Left lung (tissue), 14 donors: ENCODE measurements at places on chromosomes 6 and 20.

GRCh38 chr6:16398587-16398986 is 160.2 kb downstream of the GMPR start:
- no peak for DNase-seq

DNA sequence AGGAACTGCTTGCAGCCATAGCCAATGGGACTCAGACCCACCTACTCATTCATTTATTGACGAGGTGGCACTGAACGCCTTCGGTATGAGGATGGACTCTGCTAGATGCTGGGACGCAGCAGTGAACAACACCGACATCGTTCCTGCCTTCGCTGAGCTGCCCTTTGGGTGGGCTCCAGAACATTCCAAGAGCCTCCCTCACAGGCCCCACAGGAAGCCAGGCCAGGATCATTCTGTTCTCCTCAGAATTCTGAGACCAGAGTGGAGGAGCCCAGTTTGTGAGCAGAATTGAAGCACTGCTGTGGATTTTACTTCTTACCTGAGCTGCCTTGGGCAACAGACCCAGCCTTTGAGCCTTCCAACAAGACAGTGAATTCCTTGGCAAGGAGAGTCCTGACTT is 82.1 kb downstream of the KCNB1 start:
- DNase-seq = no peak

GRCh38 chr6:83071023-83071422 is 3.6 kb downstream of the DOP1A start:
- DNase-seq = no peak

DNA sequence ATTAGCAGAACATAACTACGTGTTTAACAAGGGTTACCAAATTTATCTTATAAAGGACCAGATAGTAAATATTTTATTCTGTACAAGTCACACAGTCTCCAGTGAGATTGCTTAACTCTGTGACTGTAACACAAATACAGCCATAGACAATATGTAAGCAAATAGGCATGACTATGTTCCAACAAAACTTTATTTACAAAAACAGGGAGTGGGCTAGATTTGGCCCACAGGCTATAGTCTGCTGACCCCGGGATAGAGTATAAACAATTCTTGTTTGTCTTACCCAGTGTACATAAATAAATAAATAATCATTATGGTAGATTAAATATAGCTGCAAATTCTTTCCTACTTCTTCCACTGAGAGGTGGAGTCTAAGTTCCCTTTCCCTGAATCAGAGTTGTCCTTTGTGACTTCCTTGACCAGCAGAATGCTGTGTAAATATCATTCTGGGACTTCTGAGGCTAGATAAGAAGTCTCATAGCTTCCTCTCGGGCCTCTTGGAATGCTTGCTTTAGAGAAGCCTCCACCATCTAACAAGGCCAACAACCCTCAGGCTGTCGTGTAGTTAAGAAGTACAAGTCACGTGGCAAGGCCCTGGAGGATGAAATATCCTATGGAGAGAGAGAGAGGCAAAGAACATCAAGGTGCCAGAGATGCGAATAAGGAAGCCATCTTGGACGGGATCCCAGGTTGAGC is 59.1 kb upstream of the TMEM244 start:
- DNase-seq = no peak

DNA sequence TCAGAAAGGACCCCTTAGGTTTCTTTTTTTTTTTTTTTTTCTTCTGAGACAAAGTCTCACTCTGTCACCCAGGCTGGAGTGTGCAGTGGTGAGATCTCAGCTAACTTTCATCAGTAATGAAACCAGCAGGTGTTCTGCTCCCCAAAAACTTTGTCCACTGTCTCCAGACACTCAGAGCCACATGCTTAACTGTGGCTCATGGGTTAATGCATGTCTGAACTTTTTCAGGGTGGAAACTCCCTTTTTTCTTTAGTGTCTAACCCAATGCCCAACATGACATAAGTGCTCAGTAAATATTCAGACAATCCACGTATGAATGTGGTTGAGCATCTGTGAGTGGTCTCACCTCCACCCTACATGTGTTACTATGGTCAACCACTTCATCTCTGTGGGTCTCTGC is 45.4 kb downstream of the MYB start:
- no peak for DNase-seq

GRCh38 chr20:50269091-50270033 is 78.7 kb downstream of the CEBPB start:
- no peak for DNase-seq

- DNase-seq = no peak
Measured at GRCh38 chr6:37139230-37139962, 30.6 kb upstream of the PIM1 start.

DNA sequence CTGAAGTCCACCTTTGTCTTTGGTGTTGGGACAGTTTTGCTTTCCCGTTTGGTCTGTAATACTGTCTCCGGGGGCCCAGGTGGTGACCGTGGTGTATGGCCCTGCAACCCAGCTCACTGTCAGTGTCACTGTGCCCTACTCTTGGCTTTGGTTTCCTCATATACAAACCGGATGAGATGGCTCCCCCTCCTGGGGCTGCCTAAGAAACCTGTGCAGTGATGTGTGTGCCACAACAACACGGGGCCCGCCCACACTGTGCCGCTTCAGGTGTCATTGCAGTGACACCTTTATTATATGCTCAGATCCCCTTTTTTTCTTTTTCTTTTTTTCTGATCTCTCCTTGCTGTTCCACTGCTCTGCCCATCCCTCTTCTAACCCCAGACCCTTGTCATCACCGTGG is 73.9 kb downstream of the RAMACL start:
- no peak for DNase-seq

DNA sequence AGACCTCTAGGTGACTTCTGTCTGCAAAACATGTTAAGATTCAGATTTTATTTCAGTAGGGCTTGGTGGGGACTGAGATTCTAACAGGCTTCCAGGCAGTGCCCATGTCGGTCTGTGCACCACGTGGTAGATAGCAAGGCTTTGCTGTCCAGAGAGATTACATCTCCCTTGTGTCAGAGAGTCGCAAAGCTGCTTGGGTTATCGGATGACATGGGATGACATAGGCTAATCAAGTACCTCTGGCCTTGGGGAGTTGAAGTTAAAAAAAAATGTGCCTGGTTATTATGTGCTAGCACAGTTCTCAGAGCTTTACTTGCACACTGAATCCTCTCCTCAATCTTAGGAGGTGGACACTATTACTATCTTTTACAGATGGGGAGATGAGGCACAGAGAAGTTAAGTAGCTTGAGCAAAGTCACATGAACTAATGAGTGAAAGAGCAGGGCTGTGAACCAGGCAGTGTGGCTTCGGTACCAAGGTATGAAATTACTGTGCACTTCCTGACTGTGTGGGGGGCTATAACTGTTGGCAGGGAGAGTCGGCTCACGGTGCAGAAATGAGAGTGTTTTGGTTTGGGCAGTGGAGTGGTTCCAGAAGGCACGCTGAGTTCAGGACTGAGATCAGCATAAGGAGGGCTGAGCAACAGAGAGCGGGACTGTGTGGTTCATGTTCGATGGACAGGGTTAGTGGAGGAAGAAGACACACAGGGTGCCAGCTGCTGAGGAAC is 41.1 kb downstream of the FARS2 start:
- no peak for DNase-seq

DNA sequence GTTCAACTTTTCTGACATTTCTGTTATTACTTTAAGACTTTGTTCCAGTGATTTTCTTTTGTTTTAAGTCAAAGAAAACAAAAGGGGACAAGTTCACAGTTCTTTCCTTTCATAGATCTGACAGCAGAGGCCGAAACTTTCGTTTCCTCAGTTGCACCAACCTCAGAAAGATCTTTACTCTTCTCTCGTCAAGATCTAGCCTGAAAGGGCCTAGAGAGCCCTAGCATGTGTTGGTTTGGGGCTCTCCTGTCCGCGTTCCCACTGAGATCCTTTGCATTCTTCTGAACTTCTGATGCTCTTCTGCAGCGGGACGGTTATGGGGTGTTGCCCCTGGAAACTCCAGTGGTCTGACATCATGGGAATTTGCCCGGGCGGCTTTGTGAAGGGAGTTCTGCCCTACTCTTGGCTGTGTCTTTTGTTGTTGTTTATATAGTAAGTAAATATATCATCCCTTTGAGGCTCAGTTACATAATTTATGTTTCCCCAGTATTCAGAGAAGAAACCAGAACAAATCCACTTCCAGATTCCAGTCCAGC is 129.1 kb downstream of the SASH1 start:
- peak; percentile 29 for DNase-seq

DNA sequence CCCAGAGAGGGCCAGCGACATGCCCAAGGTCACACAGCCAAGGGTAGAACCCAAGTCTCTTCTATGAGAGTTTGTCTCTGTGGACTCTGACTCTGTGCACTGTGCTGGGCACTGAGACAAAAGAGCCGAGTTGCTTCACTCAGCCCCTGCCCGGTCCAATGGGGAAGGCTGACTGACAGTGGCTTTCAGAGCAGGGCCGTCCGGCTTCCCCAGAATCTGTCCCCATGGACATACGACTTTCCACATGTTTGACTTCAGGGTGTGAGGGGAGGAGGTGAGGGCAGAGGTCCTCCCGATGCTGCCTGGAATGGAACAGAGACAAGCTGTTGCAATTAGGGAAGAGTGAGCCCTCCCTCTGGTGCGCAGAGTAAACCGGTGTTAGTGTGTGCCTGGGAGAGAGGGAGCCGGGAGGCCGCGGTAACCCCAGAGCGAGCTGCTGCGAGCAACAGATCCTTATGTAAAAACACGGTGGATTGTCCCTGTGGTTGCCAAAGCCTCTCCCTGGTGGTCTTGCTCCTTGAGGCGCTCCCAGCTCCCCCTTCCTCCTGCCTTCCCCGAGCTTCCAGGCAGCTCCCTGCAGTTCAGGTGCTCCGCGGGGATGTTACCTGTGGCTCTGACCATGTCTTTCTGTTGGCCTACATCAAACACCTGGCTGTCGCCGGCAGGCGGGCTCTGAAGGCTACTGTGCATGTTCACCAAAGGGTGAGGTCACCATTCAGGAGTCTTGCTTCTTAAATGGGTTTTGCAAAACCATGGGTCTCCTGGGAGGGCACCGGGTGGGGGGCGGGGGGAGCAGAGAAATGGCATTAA is 672 bp downstream of the SIRPA start:
- DNase-seq = no peak

DNA sequence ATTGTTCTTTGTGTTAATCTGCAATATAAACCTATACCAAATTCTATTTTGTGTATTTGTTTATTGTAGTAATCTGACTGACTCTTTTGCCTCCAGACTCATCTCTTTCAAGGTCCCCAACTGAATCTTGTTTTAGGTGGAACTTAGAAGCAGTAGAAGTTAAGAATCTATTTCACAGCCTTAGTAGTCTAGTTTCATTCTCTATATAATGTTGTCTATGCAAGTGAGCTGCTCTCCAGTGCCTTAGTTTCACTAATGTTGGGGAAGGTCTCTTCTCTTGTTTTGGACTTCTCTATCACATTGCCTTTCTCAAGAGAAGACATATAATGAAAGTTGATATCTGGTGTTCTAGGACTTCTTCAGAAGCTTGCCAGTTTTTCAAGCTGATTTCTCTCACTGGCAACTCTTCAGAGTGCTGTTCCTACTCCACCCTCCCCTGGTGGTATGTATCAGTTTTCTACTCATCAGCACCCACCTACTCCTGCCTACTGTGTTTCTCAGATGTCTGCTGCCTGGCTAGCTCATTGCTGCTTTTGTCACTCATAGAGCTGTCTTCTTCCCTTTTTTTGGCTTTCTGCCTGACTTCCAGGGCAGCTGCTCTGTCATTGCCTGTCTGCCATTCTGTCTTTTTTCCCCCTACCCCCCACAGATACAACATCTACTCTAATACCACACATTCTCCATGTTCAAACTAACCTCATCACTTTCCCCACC is 82.1 kb downstream of the PTPRA start:
- DNase-seq = no peak

DNA sequence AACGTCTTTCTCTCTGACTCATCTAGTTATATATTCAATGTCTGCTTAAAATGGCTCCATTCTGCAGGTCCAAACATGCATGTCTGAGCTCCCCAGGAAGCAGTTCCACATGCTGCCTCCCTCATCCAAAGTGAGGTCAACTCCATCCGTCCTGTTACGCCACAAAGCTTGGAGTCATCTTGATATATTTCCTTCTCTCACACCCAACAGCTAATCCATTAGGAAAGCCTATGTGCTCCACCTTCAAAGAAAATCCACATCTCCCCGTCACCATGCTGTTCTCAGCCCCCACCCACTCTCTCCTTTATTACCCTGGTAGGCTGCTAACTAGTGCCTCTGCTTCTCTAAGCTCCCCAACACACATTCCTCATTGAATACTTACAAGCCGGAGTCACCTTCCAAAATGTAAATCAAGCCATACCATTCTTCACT is 130.2 kb upstream of the SYNDIG1 start:
- no peak for DNase-seq

- DNase-seq = no peak
Measured at GRCh38 chr20:312067-312466, 13.3 kb upstream of the SOX12 start.

- DNase-seq = no peak
Measured at GRCh38 chr20:18005170-18005989, 36.6 kb downstream of the MGME1 start.

- no peak for DNase-seq
Measured at GRCh38 chr6:56073761-56074160, 173.6 kb downstream of the COL21A1 start.

GRCh38 chr6:129050086-129050485 is 167.1 kb downstream of the LAMA2 start:
- DNase-seq = no peak

GRCh38 chr20:37335642-37336368 is 10.1 kb upstream of the SRC start:
- DNase-seq = peak; percentile 30

DNA sequence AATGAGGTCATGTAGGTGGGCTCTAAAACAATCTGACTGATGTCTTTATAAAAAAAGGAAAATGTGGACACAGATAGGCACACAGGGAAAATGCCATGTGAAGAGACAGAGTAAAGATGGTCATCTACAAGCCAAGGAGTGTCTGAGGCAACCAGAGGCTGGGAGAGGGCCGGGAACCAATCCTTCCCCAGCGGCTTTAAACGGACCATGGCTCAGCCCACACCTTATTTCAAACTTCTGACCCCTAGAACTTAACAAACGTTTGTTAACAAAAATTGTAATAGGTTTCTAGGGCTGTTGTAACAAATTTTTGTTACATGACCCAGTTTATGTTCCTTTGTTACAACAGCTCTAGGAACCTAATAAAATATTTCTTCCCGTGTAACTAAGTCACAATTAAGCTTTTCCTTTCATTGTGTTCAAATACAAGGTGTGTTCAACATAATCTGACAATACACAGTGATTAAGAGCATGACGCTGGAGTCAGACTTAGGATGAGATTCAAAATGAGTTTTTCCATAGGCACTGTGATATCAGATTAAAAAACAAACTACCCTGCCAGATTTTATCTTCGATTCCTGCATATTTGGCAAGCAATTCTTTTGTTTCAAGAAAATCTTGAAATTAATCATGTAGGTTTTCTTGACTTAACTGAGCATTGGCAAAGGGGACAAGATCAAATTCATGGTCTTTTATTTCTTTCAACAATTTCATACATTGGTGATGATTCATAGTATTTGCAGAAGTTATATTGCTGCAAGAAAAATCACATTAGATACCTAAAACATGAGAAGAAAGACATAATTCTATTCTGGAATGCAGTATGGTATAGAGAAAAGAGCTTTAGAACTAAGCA is 169.5 kb upstream of the RIPOR2 start:
- no peak for DNase-seq

- DNase-seq = no peak
Measured at GRCh38 chr20:20711413-20711812, 1.0 kb downstream of the RALGAPA2 start.

GRCh38 chr6:49541210-49541724 is 9.2 kb upstream of the C6orf141 start:
- DNase-seq = no peak

GRCh38 chr20:48962421-48962820 is 40.9 kb downstream of the ARFGEF2 start:
- no peak for DNase-seq
